ENCODE measurements at places on chromosomes 3 and 15. TPM values are rescaled to one million over a fixed set of nuclear protein-coding genes. Genes with fewer than 3 reads are reported as not detected.

ANKRD63 gene
- total RNA-seq: 0.40 TPM

COL6A5 gene
- not detected for total RNA-seq

LIPH gene
- total RNA-seq: 4.3 TPM

ALDH1A2 gene
- 0.15 TPM for total RNA-seq

PBRM1 gene
- 12.7 TPM for total RNA-seq

RYK gene
- 27.1 TPM for total RNA-seq

ACKR4 gene
- not detected for total RNA-seq
